Fibroblast of lung (primary cell): ENCODE measurements at places on chromosomes 12 and 14. TPM values are rescaled to one million over a fixed set of nuclear protein-coding genes. Genes with fewer than 3 reads are reported as not detected.

DNA sequence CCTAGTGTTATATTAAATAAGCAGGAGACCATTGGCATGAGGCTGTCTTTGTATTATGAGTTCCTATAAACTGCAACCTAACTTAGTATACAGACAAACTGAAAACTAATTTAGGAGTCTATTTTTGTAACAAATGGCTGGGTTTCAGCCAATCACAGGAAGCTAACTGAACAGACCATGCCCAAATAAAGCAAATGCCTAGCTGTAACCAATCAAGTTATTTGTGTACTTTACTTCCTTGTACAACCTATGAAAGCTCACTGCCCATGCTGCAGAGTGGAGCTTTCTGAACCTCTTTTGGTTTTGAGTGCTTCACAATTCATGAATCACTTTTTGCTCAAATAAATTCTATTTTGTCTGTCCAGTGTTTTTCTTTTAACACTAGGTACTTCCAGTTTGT lies 41.6 kb downstream of the GUCY2C start:
- DNase-seq: no peak

- DNase-seq: no peak
Measured at GRCh38 chr14:25015761-25016160, 34.2 kb downstream of the STXBP6 start.

- DNase-seq: peak; percentile 24
Measured at GRCh38 chr12:22272335-22273151, 62.0 kb downstream of the ST8SIA1 start.

Gene BAG5
- 25.8 and 28.8 TPM in 2 replicates for total RNA-seq

- DNase-seq: no peak
Measured at GRCh38 chr12:59570145-59570544, 25.7 kb upstream of the SLC16A7 start.

- peak; percentile 76 for DNase-seq
Measured at GRCh38 chr12:56836800-56837663, 73.9 kb downstream of the HSD17B6 start.

GRCh38 chr12:51867796-51868428 lies 19.4 kb upstream of the FIGNL2 start:
- DNase-seq: no peak

- DNase-seq: no peak
Measured at GRCh38 chr12:104825408-104825807, 132.7 kb downstream of the SLC41A2 start.

Gene GYS2
- not detected in 2 replicates for total RNA-seq

Gene ASCL1
- not detected in 2 replicates for total RNA-seq

DNA sequence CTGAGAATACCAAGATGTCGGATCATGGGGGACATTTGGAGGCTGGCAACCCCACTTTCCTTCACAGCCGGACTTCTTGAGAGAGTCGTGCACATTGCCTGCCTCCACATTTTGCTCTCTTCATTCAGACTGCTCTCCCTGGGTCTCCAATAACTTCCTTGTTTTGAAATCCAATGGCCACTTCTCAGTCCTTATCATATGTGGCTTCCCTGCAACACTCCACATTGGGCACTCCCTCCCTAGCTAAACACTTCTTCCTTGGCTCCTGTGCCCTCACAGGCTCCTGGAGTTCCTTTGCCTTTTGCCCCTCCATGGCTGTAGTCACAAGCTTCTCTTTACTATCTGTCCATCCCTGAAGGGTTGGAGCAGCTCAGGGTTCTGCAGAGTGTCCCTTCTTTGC lies 30.1 kb downstream of the NPC2 start:
- DNase-seq: no peak

DNA sequence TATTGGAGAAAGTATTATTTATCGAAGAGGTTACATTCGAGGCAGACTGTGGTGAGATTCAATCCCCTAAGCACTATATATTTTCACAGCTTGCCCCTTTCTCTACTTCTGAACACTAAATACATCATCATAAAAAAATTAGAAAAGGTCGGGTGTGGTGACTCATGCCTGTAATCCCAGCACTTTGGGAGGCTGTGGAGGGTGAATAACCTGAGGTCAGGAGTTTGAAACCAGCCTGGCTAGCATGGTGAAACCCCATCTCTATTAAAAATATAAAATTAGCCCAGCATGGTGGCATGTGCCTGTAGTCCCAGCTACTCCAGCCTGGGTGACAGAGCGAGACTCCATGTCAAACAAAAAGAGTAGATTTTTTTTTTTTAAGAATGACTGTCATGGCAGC lies 70.6 kb upstream of the MYF6 start:
- DNase-seq: no peak

Gene OVCH1
- total RNA-seq: 0.51 and 1.2 TPM in 2 replicates

GRCh38 chr12:94660436-94660835 lies 10.1 kb upstream of the TMCC3 start:
- no peak for DNase-seq

GRCh38 chr12:132506328-132507160 lies 16.6 kb downstream of the FBRSL1 start:
- DNase-seq: peak; percentile 75

DNA sequence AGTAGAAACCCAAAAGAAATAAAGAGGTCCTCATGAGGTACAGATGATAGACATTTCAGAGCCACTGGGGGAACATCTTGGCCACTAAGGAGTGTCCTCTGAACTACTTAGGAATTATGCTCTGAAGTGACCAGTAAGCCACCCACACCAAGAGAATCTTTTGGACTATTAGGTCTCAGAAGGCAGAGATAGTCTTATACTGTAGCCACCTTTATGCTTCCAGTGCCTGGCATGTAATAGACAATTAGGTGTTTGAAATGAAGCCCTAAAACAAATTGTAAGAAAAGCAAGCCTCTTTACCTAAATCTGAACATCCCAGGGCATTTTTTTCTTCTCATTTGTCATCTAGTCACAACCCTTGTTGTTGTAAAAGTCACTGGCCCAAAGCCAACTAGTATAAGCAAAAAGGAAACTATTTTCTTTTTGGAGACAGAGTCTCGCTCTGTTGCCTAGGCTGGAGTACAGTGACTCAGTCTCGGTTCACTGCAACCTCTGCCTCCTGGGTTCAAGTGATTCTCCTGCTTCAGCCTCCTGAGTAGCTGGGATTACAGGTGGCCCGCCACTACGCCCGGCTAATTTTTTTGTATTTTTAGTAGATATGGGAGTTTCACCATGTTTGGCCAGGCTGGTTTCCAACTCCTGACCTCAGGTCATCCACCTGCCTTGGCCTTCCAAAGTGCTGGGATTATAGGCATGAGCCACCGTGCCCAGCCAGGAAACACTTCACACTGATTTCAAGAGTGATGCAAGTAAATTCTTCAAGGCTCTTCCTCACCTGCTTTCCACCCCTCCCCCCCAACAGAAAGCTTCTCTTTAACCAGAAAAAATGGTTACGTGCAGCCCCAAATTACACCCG lies 11.1 kb downstream of the PLEKHA5 start:
- DNase-seq: peak; percentile 33

Gene NANOG
- not detected in 2 replicates for total RNA-seq

DNA sequence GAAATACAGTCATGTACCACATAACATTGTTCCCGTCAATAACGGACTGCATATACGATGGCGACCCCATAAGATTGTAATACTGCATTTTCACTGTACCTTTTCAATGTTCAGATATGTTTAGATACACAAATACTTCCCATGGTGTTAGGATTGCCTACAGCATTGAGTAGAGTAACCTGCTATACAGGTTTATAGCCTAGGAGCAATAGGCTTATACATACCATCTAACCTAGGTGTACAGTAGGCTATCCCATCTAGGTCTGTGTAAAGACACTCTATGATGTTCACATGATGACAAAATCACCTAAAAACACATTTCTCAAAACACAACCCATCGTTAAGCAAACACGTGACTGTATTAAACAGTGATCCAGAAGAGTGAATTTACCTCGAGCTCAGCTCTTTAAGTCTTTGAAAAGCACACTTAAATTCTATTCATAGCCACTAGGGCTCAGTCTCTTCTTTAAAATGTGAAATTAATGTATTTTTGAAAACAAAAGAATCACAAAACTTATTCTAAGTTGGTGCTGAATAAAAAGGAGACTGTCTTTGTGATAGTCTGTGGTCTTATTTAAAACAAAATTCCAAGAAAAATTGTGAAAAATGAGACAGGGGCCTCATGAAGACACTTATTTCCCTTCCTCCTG lies 239.1 kb upstream of the ARID2 start:
- no peak for DNase-seq

Gene CNTN1
- 0.26 and 0.83 TPM in 2 replicates for total RNA-seq

Gene AQP5
- total RNA-seq: under 0.01 TPM in 1 of 2 replicates, not detected in the other

DNA sequence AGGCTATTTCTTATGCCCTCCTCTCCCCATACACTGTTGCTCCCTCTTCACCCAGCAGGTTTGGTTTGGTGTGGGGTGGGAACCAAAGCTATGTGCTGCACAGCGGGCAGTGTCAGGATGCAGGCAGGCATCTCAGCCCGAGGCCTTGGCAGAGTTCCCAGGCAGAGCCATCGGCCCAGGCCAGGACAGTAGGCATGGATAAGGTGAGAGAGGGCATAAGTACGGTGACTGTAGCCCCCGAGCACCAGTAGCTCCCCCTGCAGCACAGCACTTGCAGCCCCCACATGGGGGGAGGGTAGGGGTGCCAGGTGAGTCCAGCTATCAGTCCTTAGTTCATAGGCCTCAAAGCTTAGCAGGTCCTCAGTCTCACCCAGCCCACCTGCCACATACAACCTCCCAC lies 7.2 kb downstream of the KLHL33 start:
- no peak for DNase-seq

Gene PRPH
- 0.26 and 0.50 TPM in 2 replicates for total RNA-seq
